Hematopoietic multipotent progenitor cell treated with erythropoietin and hydrocortisone succinate and interleukin-3 and kit ligand, for 17 days (in vitro differentiated cells): ENCODE measurements at places on chromosomes 4 and X.

- no peak for DNase-seq
Measured at GRCh38 chr4:152805818-152806217, 26.1 kb downstream of the ARFIP1 start.

- no peak for DNase-seq
Measured at GRCh38 chr4:24411299-24411698, 173.1 kb downstream of the DHX15 start.

DNA sequence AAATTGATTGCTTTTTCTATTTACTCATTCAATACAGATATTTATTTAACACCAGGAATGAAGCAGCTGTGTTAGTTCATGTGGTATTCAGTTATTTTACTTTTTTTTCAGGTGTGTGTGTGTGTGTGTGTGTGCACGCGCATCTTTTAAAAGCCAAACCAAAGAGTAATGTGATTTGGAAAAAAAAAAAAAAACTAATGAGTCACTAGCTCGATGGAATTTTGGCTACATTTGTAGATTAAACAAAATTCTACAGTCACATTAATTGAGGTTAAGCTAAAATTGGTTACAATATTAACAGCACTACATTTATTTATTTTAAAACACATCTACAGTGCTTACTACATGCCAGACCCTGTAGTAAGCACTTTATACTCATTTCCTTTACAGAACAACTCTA, 66.8 kb downstream of the HHIP start:
- DNase-seq: no peak

- DNase-seq: no peak
Measured at GRCh38 chrX:69289046-69289792, 124.0 kb upstream of the PJA1 start.

DNA sequence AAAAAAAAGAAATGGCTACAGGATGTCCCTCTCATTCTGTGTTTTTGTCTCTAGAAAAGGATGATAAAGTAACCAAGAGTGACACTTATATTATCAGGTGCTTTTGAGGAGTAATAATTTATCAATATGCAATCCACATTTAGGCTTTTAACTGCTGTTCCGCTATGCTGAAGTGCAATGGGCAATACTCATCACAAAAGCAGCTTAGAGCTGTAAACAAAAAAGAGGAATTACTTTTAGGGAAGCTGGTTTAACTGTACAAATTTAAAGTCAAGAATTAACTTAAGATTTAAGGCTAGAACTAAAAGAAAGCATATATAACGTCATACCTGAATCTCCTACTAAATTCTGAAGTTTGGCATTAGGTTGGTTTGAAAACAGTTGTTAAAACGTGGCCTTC, 93.5 kb upstream of the DDX3X start:
- no peak for DNase-seq

GRCh38 chr4:145716200-145716599, 36.3 kb downstream of the C4orf51 start:
- DNase-seq: no peak
